ENCODE measurements at places on chromosomes 1 and 21. TPM values are rescaled to one million over a fixed set of nuclear protein-coding genes. Genes with fewer than 3 reads are reported as not detected.

Gene TIPRL
- total RNA-seq, result 65.4 TPM

Gene KCNA2
- total RNA-seq, result 0.15 TPM

Gene PIK3C2B
- total RNA-seq, result 0.91 TPM

Gene LCE3D
- total RNA-seq, result not detected

Gene OLFML3
- total RNA-seq, result 2.3 TPM

DNA sequence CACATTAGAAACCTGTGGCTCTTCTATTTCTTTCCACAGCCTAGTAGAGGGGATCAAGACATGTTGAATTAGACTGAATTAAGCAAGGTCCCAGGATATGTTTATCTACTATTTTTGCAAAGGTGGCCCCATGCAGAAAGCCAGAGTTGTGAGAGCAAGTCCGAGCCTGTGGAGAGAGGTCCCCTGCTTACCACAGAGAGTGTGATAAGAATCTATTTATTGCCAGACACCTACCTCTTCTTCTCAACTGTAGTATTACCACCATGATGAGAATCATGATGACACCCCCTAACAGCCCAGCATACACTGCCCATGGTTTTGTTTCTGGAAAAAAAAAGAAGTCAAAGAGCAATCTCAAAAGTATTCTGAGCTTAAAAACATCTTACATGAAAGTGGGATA, 23.0 kb downstream of the SLAMF1 start:
- no peak for DNase-seq

- no peak for DNase-seq
Measured at GRCh38 chr1:239067480-239067879, 318.9 kb upstream of the CHRM3 start.

DNA sequence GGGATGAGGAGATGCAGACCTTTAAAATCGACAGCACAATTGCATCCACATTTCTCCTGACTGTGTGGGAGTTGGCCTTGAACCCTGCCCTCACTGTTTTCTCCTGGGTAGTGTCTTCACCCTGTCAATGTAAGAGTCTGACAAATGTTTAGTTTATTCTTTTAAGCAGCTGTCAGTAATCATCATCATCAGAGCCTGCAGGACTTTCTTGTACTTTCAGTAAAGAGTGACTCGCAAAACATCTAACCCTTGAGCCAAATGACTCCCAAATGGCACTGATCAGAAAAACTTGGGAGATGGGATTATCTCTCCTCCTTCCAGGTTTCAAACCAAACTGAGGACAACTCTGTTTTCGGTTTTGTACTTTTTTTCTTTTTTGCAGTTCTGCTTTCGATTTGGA, 460.2 kb downstream of the KIF26B start:
- no peak for DNase-seq

- DNase-seq, result no peak
Measured at GRCh38 chr1:16092097-16092922, 18.9 kb upstream of the FAM131C start.

DNA sequence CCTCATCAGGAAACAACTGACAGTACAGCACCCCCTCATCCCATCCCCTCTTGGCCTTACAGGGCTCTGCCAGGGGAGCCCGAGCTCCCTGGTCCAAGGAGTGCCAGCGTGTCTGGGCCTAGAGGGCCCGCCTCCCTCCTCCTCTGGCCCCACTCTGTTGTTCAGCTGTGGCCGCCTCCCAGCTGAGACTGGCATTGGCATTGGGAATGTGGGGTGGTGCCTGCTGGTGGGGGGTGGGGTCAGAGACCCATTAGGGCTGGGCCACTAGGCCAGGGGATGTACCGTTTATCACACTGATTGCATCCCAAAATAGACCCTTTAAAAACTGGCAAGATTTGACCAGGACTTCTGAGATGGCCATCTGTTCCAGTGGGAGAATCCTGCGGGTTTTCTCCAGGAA, 1.4 kb downstream of the LDLRAP1 start:
- DNase-seq, result peak; percentile 53

DNA sequence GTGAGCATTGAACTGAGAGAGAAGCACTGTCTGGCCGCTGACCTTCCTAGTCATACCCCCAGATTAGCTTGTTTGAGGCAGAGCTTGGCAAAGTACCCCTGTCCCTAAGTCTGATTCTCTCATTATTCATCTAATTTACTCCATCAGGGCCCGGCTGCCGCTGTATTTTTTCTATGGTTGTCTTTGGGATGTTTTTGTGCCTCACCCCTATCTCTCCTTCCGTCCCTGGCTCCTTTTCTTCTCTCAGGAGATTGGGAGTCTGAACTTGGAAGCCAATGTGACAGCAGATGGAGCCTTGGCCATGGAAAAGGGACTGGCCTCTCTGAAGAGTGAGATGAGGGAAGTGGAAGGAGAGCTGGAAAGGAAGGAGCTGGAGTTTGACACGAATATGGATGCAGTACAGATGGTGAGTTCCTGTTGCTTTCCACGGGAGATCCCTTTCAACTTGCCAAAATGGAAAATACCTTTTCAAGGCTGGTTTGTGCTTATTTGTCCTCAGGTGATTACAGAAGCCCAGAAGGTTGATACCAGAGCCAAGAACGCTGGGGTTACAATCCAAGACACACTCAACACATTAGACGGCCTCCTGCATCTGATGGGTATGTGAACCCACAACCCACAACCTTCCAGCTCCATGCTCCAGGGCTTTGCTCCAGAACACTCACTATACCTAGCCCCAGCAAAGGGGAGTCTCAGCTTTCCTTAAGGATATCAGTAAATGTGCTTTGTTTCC, 53.9 kb downstream of the LAMC2 start:
- DNase-seq, result no peak

- no peak for DNase-seq
Measured at GRCh38 chr1:237431448-237431847, 389.5 kb downstream of the RYR2 start.

- peak; percentile 51 for DNase-seq
Measured at GRCh38 chr21:45073301-45074047, 906 bp upstream of the ADARB1 start.

DNA sequence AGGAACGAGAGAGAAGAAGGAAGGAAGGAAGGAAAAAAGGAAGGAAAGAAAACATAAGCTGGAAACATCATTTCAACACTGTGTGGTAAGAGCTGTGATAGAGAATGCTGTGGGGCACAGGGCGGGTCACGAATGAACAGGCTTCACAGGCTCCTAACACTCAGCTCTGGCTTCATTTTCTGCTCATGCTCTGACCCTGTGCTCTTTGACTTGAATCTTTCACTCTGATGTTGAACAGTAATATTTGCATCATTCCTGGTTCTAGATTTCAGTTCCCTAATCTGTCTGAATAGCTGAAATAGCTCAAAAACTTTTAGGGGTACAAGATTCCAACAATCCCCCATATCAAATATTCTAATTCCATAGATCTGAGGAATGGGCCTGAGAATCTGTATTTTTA, 207.3 kb downstream of the LHX8 start:
- no peak for DNase-seq

DNA sequence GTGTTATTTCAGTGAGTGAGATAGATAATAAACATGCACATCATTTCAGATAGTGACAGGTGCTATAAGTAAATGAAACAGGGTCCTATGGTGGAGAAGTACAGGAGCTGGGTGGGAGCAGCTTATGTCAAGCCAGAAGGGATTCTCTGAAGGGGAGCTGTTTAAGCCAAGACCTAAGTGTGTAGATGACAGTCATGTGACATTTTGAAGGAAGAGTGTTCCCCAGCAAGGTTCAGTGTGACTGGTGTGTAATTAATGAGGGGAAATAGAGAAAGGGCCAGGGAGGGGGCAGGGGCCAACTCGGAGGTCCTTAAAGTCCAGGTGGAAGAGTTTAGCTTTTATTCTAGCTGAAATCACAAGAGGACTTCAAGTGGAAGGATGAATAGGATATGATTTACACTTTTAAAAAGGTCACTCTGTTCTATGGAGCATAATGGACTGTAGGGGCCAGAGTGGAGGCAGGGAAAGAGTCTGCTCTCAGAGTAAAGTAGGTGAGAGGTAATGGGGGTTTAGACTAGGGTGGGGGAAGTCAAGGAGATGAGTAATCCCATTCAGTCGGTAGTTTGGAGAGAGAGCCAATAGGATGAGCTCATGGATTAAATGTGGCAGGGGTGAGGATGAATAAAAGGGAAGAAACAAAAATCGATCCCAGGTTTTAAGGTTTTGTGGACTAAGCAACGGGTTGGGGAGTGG, 243.1 kb downstream of the CACNA1E start:
- DNase-seq, result peak; percentile 34

DNA sequence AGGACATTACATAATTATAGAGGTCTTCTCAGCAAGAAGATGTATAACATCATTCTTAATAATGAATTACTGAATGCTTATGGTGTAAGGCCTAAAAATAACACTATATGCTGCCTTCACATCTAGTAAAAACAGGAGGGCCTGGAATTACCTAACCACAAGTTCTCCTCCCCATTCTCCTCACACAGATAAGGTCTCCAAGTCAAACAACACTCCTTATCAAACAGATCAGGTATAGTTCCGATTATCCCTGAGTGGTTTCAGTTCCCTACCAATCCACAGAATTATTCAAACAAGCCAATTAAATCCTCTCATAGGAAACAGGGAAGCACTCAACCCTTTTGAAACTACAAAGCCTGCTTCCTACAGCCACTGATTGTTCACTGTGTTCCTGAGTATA, 4.0 kb upstream of the AGBL4 start:
- DNase-seq, result no peak

- DNase-seq, result no peak
Measured at GRCh38 chr1:198352975-198353695, 187.3 kb downstream of the ATP6V1G3 start.

DNA sequence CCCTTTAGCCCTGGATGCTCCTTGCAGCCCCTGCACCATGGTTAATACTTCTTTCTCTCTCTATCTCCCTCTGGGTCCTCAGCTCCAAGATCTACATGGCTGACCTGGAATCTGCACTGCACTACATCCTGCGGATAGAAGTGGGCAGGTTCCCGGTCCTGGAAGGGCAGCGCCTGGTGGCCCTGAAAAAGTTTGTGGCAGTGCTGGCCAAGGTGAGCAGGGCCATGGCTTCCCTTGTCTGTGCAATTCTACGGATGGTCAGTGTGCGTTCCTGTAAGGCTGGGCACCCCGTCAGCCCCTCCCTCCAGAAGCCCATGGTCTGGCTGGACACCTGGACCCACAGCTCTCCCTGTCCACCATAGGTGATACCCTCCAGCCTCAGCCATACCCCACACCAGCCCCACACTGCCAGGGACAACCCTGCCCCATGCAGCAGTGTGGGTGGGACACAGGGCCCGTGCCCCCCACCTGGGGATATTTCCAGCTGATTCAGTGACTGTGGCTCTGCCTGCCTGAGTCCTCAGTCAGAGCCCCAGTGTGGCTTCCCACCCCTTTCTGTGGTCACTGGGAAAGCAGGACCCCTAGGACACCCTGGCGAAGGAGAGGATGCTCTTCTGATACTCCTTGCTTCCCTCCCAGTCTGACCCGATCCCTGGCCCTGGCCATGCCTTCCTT, 31.4 kb downstream of the QSOX1 start:
- DNase-seq, result no peak

GRCh38 chr1:63870152-63870551, 96.3 kb downstream of the ROR1 start:
- no peak for DNase-seq

- no peak for DNase-seq
Measured at GRCh38 chr1:55047611-55048010, 8.3 kb downstream of the PCSK9 start.
